ENCODE measurements at places on chromosomes 3 and 15.

DNA sequence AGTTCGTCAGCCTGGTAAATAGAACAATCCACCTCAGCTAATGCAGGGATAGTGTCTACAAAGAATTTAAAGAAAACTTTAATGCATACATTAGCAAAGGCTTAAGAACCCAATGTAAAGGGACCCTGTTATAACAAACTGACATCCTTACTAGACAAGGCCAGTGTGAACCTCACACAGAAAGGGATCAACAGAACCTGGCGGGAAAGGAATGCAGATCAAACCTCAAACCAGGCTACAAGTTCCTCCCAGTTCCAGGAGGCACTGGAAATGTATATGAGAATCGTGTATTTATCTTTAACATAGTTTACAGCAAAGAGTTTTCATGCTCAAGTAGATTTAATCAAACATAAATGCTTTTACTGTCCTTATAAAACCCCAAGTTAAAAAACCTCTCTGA, 37.6 kb upstream of the ATP11B start:
- DNase-seq, result no peak

DNA sequence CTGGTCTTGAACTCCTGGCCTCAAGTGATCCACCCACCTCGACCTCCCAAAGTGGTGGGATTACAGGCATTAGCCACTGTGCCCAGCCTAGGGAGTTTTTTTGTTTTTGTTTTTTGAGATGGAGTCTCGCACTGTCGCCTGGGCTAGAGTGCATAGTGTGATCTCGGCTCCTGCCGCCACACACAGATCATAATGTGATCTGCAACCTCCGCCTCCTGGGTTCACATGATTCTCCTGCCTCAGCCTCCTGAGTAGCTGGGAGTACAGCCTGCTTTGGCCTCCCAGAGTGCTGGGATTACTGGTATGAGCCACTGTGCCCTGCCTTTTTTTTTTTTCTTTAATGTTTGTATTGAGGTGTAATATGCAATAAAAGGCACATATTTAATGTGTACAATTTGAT, 78.2 kb downstream of the SMAD3 start:
- no peak for DNase-seq

DNA sequence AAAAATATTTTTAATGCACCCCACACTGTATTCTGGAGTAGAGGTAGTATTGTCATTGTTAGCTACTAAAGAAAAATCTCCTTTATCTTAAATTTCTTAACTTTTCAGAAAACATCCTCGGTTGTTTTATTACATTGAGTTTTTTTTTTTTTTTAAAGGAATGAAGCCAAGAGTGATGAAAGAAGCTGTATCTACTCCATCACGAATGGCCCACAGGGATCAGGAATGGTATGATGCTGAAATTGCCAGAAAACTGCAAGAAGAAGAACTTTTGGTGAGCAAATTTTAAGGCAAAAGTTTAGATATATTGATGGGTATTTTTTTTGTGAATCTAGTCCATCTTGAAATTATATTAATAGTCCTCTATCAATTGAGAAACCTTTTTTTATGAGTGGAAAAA, 49.7 kb upstream of the UTS2B start:
- DNase-seq, result no peak

- DNase-seq, result no peak
Observed at GRCh38 chr15:58686286-58686685, 63.2 kb downstream of the ADAM10 start.

DNA sequence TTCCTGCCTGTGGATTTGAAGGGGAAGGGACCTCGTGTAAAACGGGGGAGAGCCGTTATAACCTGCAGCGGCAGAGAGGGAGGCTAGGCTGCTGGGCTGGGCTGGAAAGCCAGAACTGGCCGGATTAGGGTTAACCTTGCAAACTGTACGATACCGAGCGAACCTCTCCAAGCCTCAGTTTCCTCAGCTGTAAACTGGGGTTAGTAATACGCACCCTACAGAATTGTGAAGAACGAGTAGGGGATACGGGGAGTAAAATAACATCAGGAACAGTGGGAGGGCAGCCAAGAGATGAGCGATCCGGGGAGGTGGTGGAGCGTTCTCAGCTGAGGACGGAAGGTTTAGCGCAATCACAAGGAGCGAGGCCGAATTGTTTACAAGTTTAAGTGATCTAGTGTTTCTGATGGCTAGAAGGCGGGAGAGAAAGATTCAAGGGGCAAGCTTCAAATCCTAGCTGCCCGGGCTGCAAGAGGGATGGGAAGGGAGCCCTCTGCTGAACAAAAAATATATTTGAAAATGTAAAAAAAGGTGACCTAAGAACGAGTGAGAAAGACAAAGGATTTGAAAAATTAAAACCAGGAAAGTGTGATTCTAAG, 768 bp upstream of the SEMA5B start:
- DNase-seq, result peak; percentile 63

DNA sequence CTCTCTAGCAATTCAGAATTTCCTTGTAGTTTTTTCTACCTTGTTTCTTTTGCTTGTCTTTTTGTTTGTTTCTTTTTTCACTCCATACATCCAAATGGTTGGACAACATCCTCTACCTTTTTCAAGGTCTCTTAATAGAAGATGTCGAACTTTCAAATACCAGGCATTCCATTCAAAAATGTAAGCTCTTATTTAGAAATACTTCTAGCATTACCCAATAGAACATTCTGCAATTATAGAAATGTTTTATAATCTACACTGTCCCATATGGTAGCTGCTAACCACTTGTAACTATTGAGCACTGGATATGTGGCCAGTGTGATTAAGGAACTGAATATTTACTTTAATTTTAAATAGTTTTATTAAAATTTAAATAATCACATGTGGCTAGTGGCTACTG, 196.2 kb upstream of the MRPL3 start:
- DNase-seq, result no peak

DNA sequence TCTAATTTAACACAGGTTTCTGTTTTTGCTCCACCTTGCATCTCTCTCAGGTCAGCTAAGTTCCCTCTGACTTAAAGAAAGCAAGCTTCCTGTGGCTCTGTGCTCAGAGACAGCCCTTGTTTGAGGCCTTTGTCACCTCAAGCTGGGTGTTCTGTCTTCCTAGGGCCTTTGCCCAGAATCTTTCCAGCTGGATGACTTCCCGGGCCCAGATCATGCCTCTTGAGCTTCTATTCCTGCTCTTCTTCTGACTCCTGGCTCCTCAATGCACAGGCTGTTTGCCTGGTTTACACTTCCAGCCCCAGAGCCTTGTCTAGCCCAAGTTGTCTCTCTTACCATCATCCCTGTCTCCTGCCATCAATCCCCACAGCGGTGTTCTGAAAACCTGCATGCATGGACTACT, 300.6 kb downstream of the VPS13C start:
- DNase-seq, result no peak

DNA sequence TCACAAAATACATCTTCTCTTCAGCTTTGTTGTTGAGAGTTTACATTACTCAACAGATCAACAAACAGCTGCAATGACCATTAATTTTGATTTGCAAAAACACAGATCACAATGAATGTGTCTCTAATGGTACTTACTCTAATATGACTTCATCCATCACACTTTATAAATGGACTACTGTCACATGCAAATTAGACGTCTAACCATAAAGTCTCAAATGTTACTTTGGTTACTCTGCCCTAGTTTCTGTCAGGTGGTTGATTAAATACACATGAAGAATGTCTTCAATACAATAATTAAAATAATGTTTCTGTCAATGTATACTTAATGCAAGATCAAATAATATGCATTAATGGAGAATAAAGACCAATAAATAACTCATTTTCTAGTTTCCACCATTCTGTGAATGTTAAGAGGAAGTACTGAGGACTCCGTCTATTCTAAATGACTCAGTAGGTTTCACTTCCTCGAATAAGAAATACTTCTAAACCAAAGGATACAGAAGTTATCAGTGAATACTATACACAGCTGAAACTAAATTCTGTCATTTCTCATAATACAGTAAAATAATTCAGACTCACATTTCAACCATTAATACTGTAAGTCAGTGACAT, 145.8 kb downstream of the CBLB start:
- peak; percentile 84 for DNase-seq

DNA sequence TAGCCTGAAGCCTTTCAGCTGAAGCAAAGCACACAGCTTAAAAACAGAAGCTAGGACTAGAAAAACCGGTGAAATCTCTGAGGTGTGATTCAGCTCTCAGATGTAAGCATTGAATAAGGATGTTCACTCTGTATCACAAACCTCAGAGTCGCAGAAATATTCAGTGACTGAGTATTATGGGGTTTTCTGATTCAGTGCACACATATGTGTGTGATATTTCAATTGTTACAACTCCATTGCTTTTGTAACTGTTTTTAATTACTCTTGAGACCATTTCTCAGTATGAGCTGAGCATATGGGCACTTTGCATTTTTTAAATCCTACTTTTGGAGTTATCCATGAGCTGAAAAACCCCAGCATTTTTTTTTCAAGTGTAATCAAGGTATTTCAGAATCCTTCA, 868.8 kb downstream of the NTRK3 start:
- DNase-seq, result no peak

GRCh38 chr3:46239301-46239938, 2.8 kb upstream of the CCR3 start:
- DNase-seq, result no peak

- no peak for DNase-seq
Observed at GRCh38 chr3:146335386-146335785, 84.5 kb upstream of the PLSCR4 start.
